ENCODE measurements at places on chromosomes 4 and X. TPM values are rescaled to one million over a fixed set of nuclear protein-coding genes. Genes with fewer than 3 reads are reported as not detected.

Gene PABPC5
- 4.4 TPM for total RNA-seq

Gene TMEM47
- 128 TPM for total RNA-seq

Gene MAGEA1
- total RNA-seq, result not detected

Gene SMIM10
- 10.0 TPM for total RNA-seq

Gene UGT2B10
- not detected for total RNA-seq

Gene CHM
- 18.7 TPM for total RNA-seq

Gene HPSE
- 0.17 TPM for total RNA-seq

Gene C4orf50
- total RNA-seq, result not detected
